NCI-H524 treated with DMSO at 0.1 percent for 48 hours (cell line): ENCODE measurements at places on chromosomes 12 and 14.

DNA sequence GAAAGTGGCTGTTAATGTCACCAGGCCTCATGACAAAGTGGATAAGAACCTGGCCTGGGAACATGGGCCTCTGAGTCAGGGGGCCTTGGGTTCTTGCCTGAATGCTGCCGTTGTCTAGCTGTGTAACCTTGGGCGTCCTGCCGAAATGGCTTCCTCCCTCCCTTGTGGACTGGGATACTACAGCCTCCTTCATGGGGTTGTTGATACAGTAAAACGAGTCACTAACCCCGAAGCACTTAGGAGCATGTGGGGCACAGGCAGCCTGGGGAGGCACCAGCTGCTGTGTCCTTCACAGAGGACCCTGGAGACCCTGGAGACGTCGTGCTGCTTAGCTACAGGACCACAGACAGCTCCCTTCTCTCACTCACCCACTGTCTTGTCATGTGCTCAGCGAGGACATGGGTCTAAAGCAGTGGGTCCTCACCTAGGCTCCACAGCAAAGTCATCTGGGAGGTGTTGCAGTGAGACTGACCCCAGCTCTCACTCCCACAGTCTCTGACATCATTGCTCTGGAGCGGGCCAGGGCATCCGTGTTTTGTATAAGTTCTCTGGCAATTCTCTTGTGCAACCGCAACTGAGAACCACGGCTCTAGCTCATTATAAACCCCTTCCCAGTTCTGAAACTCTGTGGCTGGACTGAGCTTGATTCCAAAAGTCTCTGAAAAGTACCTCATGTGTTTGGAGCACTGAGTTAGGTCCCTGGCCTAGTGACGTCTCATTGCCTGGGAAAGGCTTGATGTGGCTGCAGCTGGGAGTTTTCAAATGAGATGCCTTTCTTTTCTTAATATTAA lies 42.1 kb downstream of the SERPINA3 start:
- DNase-seq = peak; percentile 72

DNA sequence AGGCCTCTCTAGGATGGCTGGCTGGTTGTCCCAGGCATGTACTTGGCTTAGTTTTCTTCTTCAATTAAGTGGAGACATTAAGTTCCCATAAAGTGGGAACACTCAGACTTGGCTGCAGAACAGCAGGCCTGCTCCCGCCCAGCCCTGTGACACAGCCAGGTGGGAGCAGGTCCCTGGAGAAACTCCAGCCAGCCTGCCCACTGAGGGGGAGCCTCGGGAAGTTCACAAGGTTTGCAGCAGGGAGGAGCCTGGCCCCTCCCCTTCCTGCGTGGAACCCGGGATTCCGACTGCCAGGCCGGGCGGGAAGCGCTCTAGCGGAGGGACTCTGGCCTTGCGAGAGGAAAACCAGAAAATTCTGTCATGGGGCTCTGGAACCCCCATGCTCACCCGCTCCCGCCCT lies 98.3 kb upstream of the EVL start:
- DNase-seq = no peak

DNA sequence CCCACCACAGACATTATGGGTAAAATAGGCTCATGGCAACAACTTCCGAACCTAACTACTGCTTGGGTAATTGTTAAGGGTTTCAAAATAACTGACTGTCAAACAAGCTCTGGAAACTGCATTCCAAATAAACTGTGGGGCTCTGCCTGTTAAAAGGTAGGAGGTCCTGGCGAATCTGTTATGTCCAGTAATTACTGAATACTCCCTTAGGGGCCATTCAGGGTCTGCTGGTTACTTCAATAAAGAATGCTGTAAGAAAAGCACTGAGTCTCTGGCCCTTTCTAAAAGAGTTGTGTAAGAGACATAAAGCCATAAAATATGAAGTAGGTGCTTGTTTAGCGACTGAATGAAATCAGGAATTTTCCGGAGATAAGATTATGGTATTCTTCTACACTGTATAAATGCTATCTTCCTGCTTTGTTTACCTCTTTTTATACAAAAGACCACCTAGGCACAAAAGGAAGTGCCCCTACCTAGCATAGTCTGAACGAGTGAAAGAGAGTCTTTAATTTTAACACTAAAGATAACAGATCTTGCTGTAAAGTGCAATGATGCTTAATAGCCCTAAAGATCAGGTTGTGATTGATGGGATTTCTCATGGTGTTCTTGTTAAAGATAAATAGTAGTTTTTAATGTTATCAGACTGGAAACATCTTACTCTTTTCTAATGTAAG lies 127.8 kb downstream of the FBXL14 start:
- DNase-seq = no peak

GRCh38 chr12:4763549-4763948 lies 43.3 kb downstream of the GALNT8 start:
- DNase-seq = no peak

DNA sequence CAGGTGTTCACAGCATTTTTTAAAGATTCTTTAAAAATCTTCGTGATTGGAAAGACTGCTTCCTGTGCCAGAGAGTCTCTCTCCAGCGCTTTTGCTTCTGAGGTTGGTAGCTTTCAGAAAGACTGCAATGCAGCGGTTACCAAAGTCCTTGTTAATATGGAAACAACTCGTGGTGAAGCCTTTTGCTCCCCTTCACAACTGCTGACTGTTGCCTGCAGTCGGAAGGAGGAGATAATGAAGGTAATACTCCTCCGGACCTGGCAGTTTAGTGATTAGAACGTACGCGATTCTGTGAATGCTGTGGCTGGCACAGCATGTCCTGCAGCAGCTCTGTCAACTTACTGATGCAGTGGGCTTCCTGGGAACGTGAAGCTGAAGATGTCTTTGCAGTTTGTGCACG lies 50.9 kb downstream of the TRAF3 start:
- DNase-seq = no peak

- no peak for DNase-seq
Measured at GRCh38 chr14:103073367-103073875, 10.6 kb upstream of the LBHD2 start.

GRCh38 chr12:14777271-14777670 lies 26.0 kb downstream of the WBP11 start:
- DNase-seq = no peak

DNA sequence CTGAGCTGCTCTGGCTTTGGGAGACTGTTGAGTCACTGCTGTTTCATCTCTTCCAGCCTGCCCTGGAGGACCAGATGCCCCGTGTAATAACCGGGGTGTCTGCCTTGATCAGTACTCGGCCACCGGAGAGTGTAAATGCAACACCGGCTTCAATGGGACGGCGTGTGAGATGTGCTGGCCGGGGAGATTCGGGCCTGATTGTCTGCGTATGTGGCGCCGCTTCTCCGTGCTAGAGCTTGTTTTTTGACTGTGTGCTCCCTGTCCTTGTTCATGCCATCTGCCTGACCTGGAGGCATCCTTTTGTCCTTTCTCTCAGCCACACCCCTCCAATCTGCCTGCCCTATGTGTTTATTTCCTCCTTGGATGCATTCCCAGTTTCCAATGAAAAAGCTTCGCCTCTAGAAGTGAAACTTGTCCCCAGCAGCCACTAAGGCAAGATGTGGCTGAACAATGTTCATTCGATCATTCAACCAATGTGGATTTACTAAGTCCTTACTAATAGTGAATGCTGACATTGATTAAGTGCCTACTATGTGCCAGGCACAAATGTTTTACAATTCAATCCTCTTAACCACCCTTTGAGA lies 98.6 kb downstream of the NT5DC3 start:
- DNase-seq = peak; percentile 39
